ENCODE measurements at places on chromosomes 11 and 22. TPM values are rescaled to one million over a fixed set of nuclear protein-coding genes. Genes with fewer than 3 reads are reported as not detected.

RAB36 gene
- total RNA-seq = 1.3 TPM

LMO2 gene
- 0.13 TPM for total RNA-seq

ESAM gene
- total RNA-seq = 0.95 TPM

INPP5J gene
- total RNA-seq = not detected

ART1 gene
- total RNA-seq = not detected

TSPO gene
- total RNA-seq = 101 TPM

RIBC2 gene
- total RNA-seq = 13.3 TPM

NCAM1 gene
- total RNA-seq = 0.11 TPM

P4HA3 gene
- not detected for total RNA-seq

CCDC73 gene
- 0.04 TPM for total RNA-seq

SULT4A1 gene
- total RNA-seq = not detected

MS4A5 gene
- not detected for total RNA-seq

FGF19 gene
- not detected for total RNA-seq

MIAT gene
- total RNA-seq = 16.9 TPM

PRG3 gene
- not detected for total RNA-seq

H19 gene
- total RNA-seq = not detected

RPS6KA4 gene
- total RNA-seq = 37.2 TPM

FAM111B gene
- total RNA-seq = 38.8 TPM

RAC2 gene
- total RNA-seq = 498 TPM

SYT12 gene
- total RNA-seq = not detected

OR52I2 gene
- not detected for total RNA-seq

PEX26 gene
- 64.1 TPM for total RNA-seq
